ENCODE measurements at places on chromosomes 1 and 21.

DNA sequence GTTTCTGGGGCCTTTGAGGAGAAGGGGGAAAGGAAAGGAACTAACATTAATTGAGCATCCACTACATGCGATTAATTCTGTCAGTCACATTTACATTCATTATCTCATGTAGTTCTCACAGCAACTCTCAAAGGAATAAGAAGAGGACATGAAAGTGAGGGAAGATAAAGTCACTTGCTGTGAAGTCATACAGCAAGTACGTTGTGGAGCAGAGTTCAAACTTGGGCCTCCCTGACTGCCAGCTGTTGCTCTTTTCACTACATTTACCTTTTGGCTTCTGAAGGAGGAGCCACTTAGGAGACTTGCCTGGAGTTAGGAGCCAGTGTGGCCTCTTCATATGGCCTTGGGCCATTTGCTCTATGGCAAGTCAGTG is 6.2 kb downstream of the ZNF691 start:
- DNase-seq: no peak

GRCh38 chr1:77265180-77265579 is 16.6 kb upstream of the AK5 start:
- DNase-seq: no peak

DNA sequence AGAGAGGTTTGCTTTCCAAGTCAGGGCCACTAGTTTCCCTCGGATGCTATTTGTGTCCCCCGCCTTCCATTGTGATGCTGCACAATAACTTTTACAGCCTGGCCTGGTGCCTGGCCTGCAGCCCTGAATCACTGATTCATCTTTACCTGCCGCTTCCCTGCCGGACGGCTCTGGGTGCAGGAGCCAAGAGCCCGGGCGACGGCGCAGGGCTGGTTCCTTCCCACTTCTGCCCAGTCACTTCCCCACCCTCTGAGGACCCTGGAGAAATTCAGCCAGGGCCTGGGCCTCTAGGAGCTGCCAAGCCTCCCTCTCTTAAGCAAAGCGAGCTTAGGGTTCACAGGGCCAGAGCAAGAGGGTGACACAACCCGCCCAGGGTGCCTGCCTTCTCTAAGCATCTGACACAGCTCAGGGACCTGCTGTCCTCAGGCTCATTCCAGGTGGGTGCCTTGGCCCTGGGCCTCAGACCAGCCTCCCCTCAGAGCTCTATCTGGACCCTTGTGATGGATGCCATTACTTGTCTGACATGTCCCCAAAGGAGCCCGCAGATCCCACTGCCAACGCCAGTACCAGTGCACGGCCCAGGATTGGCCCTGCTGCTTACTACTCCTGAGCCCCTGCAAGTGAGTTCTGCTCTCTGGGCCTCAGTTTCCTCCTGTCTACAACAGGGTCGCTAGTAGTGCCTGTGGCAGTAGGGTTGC is 381.0 kb upstream of the VAMP3 start:
- DNase-seq: no peak

- no peak for DNase-seq
Observed at GRCh38 chr1:117346206-117346928, 20.9 kb upstream of the MAN1A2 start.

DNA sequence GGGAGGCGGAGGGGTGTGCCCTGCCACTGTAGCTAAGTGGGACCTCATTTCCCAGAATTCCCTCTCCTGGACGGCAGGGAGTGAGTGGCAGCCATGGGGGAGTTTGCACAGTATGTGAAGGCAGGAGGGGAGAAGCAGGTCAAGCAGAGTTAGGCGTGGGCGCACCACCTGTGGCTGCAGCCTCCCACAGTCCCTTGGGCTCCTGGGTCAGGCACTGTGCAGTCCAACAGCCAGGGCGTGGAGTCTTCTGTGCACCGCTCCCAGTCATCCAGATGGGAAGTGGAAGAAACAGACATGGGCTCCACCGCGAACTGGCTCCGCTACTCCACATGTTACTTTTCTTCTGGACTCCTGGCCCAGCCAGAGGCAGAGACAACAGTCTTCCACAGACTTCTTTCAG is 85.4 kb upstream of the TIAM1 start:
- DNase-seq: no peak

GRCh38 chr1:202888221-202888530 is 773 bp downstream of the RABIF start:
- DNase-seq: no peak

DNA sequence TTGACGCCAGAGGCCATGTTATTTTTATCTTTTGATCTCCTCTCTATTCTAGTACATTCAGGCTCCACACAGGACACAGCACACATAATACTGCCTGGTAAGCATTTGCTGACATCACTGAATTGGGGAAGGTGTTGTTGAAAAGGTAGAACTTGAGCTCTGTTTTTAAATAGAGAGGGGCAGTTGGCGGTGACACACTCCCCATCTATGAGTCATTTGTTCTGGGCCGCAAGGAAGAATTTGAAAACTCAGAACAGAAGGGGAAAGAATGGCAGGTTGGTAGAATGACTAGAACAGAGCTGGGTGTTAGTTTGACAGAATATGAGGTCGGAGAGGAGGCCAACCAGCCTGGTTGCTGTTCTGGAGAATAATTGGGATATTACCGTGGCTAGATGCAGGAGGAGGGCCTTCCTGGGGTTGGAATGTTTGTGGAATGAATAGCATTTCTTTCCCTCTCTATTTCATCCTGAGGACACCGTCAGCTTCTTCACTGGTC is 52.1 kb upstream of the ERRFI1 start:
- no peak for DNase-seq

- no peak for DNase-seq
Observed at GRCh38 chr1:228478912-228479711, 8.1 kb upstream of the RNF187 start.

DNA sequence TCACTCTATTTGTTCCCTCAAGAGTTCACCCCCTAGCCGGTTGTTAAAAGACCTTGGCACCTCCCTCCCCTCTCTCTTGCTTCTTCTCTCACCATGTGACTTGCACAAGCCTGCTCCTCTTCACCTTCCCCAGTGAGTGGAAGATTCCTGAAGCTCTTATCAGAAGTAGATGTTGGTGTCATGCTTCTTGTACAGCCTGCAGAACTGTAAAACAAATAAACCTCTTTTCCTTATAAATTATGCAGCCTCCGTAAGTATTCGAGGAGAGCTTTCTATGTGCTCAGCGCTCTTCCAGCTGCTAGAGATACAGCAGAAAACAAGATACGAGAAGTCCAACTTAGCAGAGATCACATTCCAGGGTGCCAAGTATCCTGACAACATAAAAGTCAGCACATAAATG is 147.0 kb upstream of the RUNX1 start:
- DNase-seq: no peak

DNA sequence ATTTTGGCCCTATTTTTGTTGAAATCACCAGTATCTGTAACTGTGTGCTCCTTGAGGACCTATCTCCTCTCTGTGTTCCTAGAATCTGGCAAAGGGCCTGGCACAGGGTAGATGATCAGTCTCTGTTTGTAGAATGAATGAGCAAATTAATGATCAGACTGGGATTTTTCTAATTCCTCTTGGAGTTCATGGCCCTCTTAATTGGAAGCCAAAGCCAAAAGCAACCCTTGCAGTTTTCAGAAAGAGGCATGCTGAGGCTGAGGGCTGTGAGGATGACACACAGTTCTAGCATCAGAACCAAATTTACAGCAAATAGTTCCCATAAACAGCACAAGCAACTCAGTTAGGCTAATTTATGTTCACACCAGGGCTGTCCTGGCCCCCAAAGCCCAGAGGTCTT is 111.1 kb upstream of the BEND5 start:
- no peak for DNase-seq

DNA sequence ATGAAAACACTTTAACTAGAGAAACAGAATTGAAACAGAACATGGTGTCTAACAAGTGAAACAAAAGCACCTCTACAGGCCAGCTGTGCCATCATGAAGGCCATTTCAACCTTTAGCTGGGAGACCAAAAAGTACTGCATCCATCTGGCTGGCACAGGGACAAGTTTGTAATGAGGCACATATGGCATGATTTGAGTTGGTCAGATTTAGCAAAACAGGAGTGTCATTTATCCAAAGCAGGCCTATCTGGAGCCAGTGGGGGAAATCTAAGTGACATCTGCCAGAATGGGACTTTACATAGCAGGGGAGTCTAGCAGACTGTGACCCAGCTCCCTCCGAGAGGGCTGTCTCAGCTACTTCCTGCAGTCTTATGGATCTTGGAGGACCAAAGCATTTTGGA is 51.9 kb downstream of the DNTTIP2 start:
- DNase-seq: no peak

GRCh38 chr1:51330331-51331201 is at the start of gene TTC39A:
TSS of gene TTC39A (minus strand) at chr1:51330562. CDS start at chr1:51330477, 85 bp downstream.
- no peak for DNase-seq

- no peak for DNase-seq
Observed at GRCh38 chr1:33692206-33693188, 171.4 kb upstream of the HMGB4 start.

DNA sequence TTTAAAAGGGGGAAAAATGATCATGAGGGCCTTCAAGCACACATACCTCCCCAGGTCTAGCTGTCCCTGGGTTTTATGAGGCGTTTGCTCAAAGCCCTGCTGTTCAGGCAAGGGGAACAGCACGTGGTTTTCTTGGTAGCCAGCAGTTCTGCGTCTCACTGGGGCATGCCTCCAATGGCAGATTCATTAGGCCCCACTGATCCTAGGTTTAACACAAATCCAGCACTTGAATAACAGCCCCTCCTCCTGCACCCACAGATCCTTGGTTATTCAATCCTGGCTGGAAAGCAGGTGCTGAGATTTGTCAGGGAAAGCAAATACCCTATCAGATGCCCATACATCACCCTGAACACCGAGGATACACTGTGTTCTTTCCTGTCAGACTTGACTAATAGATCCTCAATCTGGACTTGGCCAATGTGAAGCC is 106.4 kb downstream of the ZC3H11B start:
- DNase-seq: no peak

DNA sequence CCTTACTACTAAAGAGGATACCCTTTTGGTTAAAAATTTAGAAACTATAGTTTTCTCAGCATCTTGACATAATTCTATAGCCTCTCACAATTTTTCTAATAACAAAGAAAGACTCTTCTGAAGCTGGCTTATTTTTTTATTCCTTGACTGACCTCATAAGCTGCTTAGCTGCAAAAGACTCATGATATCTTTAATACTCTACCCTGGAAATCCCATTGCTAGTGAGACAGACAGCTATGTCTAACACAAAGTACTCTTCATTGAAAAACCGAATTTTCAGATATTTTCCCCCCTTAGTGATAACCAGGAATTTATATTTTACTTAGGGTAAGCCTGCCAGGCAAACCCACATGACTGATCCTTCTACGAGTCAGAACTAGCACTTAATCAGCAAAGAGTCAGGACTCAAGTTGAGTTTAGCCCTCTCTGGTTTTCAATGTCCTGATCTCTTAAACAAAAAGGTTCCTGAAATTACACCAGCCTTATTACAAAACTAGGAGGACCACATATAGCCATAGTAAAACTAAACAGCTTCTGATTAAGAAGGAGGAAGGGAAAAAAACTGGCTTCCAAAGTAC is 56.9 kb downstream of the ENAH start:
- no peak for DNase-seq

DNA sequence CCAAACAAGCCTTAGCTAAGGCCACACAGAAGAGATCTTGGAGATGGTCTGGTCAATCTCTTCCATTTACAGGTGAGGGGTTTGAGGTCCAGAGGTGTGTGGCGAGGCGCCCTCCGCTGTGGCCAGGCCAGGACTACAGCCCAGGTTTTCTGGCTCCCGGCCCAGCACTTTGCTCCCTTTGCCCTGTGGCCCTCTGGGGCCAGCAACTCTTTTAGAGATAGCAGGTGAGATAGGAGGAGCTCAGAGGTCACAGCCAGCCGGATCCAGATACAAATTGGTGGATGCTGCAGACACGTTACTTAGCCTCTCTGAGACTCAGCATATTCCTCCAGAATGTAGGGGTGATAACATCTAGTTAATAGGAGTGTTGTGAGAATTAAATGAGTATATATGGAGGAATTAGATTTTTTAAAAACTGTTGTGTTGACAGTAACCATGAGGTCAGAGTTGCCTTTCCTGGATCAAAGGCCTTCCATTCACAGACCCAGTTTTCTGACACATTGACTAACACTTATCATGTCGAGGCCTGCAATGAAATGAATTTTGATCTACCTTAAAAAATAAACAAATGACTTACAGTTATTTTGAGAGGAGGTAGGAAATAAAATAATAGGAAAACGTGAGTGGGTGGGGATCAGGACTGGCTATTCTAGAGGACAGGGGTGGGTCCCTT is 16.6 kb downstream of the TEX35 start:
- no peak for DNase-seq

GRCh38 chr1:97137862-97138514 is 416.4 kb downstream of the PTBP2 start:
- DNase-seq: no peak

GRCh38 chr1:241548008-241548407 is 15.8 kb downstream of the KMO start:
- no peak for DNase-seq

DNA sequence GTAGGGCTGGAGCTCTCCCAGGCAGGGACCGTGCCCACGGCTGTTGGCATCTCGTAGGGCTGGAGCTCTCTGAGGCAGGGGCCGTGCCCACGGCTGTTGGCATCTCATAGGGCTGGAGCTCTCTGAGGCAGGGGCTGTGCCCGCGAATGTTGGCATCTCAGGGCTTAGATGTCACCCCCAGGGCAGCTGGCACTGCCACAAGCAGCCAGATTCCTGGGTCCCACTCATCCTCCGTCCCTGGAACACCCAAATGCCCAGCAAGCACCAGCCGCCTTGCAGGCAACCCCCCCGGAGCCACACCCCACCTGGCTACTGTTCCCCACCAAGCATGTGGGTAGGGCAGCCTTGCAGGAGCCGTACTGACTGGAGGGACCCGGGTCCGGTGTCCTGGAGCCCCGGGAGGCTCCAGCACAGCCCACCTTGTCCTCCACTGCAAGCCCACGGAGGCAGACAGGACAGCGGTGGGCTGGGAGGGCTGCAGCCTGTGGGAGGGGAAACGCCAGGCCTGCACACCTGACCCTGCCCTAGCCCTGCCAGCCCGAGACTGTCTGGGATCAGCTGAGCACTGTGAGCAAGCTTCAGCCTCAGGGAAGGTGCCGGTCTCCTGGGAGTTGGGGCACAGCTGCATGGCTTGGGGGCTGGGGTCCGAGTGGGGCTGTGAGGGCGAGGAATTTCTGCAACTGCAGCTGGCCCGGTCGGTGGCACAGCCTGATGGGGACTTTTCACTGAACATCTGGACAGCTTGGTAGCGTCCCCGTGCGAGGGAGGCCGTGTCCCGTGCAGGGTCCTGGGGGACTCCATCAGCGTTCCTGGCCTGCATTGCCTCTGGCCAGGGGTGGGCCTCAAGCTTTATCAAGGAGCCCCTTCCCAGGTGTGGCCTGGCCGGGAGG is 53.6 kb downstream of the COL18A1 start:
- no peak for DNase-seq

- DNase-seq: no peak
Observed at GRCh38 chr1:167627615-167627864, 2.5 kb upstream of the RCSD1 start.

- no peak for DNase-seq
Observed at GRCh38 chr1:214224611-214225354, 56.2 kb upstream of the SMYD2 start.

GRCh38 chr1:235161685-235162327 is 756 bp upstream of the RBM34 start:
- DNase-seq: no peak

GRCh38 chr1:87121711-87122163 is 206.9 kb upstream of the LMO4 start:
- DNase-seq: no peak

- DNase-seq: no peak
Observed at GRCh38 chr1:193181536-193181935, 4.9 kb downstream of the B3GALT2 start.

- DNase-seq: no peak
Observed at GRCh38 chr1:200022239-200022804, 5.2 kb upstream of the NR5A2 start.
